Activated CD8-positive, alpha-beta memory T cell treated with anti-CD3 and anti-CD28 coated beads for 4 hours (primary cell): ENCODE measurements at places on chromosomes 4 and X.

DNA sequence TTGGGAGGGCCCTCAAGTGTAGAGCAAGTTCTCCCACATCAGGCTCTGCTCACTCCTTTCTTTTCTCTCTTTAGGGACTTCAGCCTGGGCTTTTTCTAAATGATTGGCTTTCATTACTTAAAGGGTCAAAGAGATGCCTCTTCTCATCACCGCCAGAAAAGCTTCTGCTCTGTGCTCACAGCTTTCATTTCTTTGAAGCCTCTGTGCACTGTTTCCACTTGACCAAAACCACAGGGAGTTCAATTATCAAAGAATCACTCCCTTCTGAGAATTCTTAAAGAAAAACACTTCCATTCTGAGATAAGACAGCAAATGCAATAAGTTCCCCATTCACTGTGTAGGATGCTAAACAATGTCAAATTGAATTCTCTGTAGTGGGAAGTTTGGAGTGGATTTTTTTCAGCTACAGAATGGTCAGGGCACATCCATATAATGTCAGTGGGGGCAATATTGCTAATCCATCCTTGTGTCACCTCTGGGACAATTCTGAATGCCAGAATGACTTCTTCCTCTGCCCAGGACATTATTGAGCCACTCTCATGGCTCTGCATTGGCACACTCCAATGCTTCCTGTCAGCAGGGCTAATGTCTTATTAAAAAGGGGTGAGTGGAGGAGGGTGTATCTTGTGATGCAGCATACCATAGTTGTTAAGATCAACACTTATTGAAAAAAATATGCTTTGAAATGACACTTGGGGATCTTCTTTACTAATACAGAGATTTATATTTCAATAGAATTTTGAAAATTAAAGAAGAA lies 217.6 kb downstream of the SNCA start:
- DNase-seq = no peak

DNA sequence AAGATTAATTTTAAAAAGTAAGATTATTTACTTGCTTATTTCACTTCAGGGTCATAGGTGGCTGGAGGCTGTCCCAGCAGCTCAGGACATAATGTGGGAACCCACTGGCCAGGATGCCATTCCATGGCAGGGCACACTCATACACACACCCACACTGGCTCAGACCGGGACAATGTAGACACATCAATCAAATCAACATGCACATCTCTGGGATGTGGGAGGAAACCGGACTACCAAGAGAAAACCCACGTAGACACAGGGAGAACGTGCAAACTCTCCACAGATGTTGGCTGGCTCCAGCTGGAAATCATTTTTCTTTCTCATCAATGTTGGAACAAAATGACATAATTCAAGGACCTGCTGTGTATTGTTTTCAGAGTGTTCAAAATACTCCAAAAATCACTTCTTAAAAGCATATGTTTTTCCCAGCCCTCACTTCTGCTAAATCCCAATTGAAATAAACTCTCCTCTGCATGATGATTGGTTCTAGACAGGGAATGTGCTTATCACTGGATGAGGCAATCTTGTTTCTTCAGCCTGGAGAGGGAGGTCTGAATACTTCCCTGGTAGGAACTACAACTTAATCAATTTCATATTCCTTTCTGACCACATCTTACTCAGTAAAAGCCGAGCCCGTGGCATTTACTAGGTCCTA lies 18.6 kb upstream of the CPE start:
- DNase-seq = no peak

- DNase-seq = no peak
Observed at GRCh38 chr4:63693321-63693720, 715.9 kb downstream of the TECRL start.

GRCh38 chr4:12884846-12885796 lies 599.0 kb downstream of the RAB28 start:
- no peak for DNase-seq

DNA sequence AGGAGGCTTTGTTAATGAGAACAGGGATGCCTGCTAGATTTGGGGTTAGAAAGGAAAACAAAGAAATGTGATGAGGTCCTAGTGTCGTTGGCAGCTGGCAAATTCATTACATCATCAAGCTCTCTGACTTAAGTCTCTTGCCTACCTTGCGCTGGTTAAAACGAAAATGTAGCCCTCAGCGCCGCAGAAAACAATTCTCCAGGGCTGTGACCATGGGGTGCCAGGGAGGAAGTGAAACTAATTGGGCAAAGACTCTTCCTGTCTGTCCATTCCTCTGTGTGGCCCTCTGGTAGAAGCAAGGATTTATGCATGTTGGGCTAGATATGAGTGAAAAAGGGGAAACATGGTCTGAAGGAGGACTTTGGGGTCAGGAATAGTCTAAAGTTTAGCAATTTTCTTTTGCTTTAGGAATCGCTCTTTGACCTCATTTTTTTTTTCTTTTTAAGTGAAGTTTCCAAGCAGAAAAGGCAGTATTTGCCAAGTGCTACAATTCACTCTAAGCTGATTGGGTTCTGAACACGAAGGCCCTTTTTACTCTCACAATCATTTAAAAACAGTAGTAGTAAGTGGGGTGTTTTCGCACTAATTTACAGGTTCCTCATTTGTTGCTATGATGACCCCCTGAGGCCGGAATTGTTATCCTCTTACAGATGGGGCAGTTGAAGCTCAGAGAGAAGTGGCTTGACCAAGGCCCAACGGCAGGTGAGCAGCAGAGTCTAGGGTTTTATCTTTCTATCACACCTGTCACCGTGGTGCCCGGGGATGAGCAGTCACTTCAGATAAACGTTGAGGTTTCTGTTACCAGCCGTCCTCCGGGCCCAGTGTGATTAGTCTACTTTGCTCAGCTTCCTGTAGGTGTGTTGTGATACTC lies 27.3 kb upstream of the CHRNA9 start:
- DNase-seq = peak; percentile 39
